Caudate nucleus (tissue), 63 donors: ENCODE measurements at places on chromosomes 1 and 21.

- DNase-seq: no peak
These were observed 33.7 kb downstream of the ADAMTS1 start for GRCh38 chr21:26811482-26811881.

- DNase-seq: no peak
These were observed 22.1 kb downstream of the CYB5RL start for GRCh38 chr1:54177726-54178125.

DNA sequence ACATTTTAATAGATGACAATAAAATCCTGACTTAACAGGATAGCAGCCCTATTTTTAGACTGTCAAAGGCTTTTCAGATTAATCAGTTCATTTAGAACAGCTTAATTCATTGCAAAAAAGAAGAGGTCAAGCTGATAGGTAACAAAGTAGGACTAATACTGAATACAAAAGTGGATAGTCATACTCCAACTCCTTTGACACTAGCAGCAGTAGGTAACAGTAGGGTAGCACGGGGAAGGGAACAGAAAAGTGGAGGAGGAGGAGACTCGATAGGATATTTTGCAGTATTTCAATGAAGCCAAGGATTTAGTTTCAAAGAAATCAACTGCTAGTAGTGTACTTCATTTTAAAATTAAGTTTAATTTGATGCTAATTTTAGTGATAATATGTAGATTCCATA lies 51.1 kb downstream of the USP1 start:
- no peak for DNase-seq

GRCh38 chr1:228151180-228151925 lies 1.6 kb downstream of the GJC2 start:
- no peak for DNase-seq

DNA sequence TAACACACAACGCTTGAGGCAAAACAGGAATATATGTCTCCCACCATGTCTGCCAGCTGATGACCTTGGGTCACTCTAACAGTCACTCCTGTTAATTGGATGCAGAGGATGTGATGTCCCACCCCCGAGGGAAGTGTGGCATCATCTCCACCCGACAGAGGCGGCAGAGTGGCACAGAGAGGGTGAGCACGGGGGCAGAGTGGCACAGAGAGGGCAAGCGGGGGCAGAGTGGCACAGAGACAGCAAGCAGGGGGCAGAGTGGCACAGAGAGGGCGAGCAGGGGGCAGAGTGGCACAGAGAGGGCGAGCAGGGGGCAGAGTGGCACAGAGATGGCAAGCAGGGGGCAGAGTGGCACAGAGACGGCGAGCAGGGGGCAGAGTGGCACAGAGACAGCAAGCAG lies 44.3 kb downstream of the DISP3 start:
- no peak for DNase-seq

- no peak for DNase-seq
These were observed 12.5 kb downstream of the C1orf21 start for GRCh38 chr1:184399192-184399847.

DNA sequence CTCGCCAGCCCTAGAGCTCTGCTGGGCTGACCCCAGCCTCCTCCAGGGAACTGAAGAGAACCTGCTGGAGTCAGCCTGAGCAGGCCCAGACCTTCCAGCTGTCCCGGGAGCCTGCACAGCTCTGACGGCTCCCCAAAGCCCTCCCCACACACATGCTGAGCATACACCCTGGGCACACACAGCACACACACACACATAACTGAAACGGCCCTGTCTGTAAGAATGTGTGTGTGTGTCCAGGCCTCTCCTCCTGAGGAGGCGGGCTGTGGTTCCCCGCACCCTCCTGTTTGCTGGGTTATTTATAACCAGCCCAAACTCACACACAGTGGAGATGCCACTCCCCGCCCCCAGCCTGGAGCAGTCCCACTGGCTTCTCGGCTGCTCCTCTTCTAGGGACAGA lies 20.2 kb downstream of the SDC3 start:
- no peak for DNase-seq

- no peak for DNase-seq
These were observed 15.7 kb downstream of the DIP2A start for GRCh38 chr21:46474382-46474781.

DNA sequence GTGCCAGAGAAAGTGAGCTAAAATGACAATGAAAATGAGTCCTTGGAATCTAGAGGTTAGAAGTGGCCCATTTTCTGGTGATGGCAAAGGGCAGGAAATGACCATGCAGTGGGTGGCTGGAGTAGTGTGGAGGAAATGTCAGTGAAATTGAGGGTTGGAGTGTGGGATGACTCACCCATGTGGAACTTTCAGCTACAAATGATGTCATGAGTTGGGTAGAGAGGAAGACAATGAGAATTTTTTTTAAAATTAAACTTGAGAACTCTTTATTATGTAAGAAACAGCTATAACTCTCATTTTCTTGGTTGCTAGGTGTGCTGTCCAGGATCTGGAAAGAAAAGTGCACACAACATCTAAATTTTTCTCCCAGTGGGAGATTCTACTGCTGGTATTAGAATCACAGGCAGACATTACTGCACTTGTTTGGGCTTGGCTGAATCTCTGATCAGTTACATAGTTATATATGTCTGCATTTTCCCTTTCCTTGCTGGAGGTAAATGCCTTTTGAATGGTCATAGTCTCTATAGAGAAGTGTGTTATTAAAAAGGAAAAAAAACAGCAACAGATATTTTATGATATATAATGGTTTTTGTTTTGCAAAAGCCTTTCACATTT lies 56.8 kb upstream of the GNG12 start:
- no peak for DNase-seq

GRCh38 chr1:53572065-53572814 lies 113.0 kb downstream of the DMRTB1 start:
- DNase-seq: no peak

DNA sequence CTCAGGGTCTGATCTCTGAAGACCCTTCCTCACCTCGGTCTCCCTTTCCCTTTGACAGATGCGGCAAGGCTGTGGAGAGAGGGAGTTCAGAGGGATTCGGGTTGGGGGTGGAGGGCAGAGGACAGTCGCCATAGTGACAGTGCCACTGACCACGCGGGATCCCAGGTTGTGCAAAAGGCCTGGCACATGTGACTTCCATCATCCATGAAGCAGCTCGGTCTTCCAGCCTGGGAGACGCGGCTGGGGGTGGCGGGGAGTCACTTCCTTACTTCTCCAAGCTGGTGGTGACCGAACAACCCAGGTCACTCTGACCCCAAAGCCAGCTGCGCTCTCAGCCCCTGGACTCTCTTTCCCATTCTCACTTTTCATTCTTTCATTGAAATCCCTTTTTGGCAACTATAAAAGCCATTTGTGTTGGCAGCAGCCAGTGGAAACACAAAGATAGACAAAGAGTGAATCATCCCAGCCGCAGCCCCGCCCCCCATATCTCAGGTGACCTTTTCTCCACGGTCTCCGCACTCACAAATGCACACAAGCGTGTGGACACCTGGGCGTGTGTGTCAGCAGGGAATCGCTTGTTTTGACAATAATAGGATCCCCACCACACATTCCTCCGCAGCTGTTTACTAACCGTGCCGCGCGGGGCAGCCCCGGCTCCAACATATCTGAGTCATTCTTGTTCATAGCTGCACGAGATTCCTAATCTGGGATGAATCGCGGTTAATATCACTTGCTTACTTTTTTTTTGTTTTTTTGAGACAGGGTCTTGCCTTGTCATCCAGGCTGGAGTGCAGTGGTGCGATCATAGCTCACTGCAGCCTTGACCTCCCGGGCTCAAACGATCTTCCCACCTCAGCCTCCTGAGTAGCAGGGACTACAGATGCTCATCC lies 68.3 kb downstream of the DHRS3 start:
- no peak for DNase-seq

GRCh38 chr1:92538048-92538412 lies 51.3 kb upstream of the GFI1 start:
- no peak for DNase-seq

DNA sequence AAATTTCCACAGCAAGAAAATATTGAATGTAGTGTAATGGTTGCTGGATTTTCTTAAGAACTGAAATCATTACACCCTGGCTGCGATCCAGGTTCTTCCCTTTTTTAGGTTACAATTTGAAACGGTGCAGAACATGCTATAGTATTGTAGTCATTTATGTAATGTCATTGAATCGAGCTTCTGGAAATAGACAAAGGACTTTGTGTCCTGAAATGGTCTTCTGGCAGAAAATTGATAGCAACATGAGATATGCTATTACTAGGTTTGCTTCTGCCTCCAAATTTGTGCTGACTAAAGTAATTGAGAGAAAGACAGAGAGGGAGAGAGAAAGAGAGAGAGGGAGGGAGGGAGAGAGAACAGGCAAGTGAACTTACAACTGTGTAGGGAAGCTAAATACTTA lies 146.2 kb upstream of the NFIA start:
- DNase-seq: no peak

GRCh38 chr1:212553676-212554075 lies 54.9 kb upstream of the ATF3 start:
- DNase-seq: no peak

GRCh38 chr1:54115520-54115919 lies 37.3 kb downstream of the CDCP2 start:
- DNase-seq: no peak

- no peak for DNase-seq
These were observed 84.1 kb downstream of the RGS2 start for GRCh38 chr1:192892934-192893333.

DNA sequence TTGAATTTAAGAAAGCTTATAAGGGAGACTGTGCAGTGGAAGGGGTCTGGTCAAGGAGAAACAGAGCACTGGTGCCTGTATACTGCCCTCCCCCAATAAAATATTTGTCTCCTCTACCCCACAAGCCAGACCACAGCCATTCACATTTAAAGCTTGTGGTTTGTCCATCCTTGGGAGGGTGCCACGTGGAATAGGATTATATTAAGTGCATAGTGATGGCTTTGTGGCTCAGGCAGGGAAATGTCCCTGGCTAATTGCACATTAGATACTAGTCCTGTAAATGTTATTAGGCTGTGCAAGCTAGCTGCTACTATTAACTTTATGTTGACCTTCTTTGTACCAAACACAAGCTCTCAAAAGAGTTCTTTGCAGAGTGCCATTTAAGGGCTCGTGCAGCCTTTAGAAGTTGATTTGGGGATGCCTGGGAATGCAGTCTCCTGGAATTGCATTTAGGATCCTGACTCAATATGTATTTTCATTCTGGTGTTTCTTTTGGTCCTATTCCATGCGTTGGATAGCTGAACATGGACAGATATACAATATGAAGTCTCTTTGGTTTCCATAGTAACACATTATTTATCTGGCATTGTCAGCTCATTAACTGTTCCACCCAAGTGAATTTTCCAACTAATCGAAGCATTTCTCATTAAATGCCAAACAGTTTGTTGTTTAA lies 210.6 kb downstream of the ROR1 start:
- DNase-seq: no peak

DNA sequence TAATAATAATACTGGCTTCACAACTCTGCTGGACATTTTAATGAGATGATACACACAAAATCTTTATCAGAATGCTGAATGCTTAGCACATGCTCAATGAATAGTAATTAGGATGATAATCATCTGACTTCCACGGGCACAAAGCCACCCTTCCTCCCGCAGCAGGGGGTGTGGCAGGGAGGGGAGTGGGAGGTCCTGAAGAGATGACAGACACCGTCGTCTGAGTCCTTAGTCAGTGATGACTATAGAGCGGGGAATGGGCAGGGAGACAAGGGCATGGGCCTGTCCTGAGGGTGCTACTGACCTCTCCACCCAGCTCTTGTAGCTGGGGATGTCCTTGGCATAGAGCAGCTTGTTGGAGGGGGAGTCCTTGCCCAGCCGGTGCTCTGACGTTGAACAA lies 117.6 kb upstream of the CD34 start:
- DNase-seq: no peak

- DNase-seq: no peak
These were observed 40.3 kb upstream of the ETV3 start for GRCh38 chr1:157178490-157178889.

DNA sequence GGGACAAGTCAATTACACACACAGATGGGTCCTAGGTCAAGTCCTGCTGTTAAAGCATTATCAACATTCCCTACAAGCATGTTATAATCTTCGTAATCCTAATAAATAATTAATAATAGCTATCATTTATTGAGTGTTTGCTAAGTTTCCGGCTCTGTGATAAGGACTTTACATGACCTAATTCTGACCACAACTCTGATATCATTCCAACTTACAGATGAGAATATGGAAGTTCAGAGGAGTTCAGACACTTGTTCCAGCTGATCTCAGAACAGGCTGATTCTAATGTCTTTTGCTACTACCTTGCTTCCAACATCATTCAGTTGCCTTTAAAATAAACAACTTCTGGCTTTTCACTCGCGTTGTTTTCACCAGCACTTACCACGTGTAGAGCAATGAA lies 770.1 kb upstream of the CXADR start:
- no peak for DNase-seq
